ENCODE measurements at places on chromosomes 16 and 17.

- DNase-seq: no peak
Observed at GRCh38 chr16:27922433-27922832, 141.1 kb downstream of the GSG1L start.

GRCh38 chr16:30927789-30928378, 4.5 kb downstream of the FBXL19 start:
- peak; percentile 46 for DNase-seq

DNA sequence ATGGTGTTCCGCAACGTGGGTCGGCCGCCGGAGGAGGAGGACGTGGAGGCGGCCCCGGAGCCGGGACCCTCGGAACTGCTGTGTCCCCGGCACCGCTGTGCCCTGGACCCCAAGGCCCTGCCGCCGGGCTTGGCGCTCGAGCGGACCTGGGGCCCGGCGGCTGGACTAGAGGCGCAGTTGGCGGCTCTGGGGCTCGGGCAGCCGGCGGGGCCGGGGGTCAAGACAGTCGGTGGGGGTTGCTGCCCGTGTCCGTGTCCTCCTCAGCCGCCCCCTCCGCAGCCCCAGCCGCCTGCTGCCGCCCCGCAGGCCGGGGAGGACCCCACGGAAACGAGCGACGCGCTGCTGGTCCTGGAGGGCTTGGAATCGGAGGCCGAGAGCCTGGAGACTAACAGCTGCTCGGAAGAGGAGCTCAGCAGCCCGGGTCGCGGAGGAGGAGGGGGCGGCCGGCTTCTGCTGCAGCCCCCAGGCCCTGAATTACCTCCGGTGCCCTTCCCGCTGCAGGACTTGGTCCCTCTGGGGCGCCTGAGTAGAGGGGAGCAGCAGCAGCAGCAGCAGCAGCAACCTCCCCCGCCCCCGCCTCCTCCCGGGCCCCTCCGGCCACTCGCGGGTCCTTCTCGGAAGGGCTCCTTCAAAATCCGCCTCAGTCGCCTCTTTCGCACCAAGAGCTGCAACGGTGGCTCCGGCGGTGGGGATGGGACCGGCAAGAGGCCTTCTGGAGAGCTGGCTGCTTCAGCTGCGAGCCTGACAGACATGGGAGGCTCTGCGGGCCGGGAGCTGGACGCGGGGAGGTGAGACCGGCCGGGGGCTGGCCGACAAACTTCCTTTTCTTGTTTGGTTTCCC, 821 bp downstream of the SOCS7 start:
- peak; percentile 34 for DNase-seq

DNA sequence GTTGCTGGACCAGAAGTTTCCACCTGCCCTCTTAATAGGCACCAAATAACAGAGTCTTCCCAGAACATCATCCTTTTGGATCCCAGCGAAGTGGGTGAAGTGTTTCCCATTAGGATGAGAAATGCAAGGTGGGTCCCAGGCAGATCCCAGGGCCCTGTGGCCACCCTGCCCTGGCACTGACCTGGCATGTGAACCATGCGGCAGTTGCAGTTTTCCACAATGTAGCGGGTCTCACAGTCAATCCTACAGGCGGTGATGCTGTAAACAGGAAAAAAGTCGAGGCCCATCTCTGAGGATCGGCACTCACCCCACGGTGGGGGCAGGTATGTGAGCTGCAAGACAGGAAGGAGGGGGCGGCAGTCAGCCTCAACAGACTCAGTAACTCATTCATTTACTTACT, 36.4 kb downstream of the SPACA3 start:
- no peak for DNase-seq

- DNase-seq: peak; percentile 69
Observed at GRCh38 chr17:42288803-42289610, 709 bp downstream of the STAT5A start.

- DNase-seq: no peak
Observed at GRCh38 chr16:982145-983043, 824 bp downstream of the SOX8 start.

- no peak for DNase-seq
Observed at GRCh38 chr17:29682987-29683386, 60.3 kb upstream of the CORO6 start.

DNA sequence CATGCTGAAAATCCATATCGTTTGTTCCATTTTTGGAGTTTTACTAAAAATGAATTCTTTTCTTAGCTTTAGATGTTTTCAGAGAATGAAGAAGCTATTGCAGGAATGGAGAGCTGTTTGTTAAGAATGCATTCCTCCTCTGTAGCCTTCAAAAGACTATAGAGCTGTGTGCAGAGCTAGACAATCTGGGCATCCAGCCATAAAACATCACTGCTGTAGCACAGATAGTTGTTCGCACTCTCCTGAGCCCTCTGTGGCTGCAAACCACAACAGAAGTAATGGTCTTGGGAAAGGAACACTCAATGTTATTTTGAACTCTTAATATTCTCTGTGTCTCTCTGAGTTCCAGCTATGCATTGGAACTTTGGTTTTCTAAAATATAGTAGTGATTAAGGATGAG, 4.9 kb downstream of the TNRC6C start:
- peak; percentile 45 for DNase-seq

DNA sequence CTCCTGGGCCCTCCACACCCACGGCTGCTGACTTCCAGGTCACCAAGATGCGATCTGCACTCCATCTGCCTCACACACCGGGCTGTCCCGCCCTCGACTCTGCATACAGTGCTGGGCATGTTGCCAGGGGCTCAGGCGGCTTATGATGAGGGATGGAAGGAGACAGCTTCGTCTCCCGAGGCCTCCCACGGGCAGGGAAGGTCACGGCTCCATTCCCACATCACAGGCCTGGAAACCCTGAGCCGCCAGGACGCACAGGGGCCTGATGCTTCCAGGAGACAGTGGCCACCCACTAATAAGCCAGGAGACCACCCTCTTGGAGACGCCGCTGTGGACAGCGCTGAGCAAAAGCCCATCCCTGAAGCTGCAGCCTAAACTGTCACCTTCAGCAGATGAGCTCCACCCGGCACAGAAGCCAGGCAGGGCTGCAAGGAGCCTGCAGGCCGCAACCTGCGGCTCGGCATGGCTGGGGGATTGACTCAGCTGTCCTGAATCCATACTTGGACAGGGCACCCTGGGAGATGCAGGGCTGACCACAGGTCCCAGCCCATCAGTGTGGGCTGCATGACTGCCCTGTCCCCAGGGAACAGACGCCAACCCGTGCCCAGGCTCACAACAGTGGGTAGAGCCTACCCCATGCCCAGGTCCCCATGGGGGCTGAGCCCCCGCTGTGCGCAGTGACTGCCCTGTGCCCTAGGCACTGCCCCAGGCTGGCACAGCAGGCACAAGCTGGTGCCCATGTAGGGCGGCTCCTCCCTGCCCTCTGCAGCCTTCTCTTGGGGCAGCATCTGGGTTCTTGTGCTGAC, 34.4 kb downstream of the SLC7A5 start:
- no peak for DNase-seq

- DNase-seq: no peak
Observed at GRCh38 chr16:23374721-23375510, 72.8 kb downstream of the SCNN1B start.

DNA sequence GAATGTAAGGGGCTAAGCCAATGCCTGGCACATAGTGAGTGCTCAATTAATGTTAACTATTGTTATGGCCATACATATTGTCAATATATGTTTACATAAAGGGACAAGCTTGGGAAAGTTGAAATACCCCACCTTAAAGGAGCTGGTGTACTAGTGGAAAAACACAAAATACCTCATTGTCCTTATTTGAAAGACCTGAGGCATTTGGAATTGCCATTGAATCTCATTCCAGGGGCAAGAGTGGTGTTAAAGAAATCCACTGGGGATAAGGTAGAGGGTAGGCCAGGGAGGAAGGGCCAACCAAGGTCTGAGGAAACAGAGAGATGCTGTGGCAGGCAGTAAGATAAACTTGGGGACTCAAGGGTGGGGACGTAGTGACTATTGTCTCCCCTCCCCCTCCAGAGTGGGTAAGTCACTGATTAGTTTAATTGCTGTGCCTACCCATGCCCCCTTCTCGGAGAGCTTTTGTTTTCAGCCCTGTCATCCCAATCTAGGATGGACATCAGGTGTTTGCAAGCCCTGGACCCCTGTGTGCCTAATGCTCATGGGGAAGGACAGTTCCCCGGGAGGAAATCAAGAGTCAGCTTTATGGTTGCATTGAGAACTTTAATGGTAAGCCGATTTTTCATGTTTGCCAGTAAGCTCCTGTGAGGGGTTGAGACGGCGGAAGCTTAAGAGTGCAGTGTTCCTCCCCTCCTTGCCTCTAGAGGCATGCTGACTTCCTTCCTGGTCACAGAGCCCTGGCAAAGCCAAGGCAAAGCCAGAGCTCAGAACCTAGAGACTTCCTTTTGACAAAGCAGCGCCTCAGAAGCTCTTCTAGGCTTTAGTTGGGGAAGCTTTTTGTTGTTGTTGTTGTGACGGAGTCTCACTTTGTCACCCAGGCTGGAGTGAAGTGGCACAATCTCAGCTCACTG, 2.5 kb upstream of the HEATR9 start:
- DNase-seq: peak; percentile 68

- DNase-seq: no peak
Observed at GRCh38 chr17:8333281-8333680, 6.4 kb upstream of the ODF4 start.

DNA sequence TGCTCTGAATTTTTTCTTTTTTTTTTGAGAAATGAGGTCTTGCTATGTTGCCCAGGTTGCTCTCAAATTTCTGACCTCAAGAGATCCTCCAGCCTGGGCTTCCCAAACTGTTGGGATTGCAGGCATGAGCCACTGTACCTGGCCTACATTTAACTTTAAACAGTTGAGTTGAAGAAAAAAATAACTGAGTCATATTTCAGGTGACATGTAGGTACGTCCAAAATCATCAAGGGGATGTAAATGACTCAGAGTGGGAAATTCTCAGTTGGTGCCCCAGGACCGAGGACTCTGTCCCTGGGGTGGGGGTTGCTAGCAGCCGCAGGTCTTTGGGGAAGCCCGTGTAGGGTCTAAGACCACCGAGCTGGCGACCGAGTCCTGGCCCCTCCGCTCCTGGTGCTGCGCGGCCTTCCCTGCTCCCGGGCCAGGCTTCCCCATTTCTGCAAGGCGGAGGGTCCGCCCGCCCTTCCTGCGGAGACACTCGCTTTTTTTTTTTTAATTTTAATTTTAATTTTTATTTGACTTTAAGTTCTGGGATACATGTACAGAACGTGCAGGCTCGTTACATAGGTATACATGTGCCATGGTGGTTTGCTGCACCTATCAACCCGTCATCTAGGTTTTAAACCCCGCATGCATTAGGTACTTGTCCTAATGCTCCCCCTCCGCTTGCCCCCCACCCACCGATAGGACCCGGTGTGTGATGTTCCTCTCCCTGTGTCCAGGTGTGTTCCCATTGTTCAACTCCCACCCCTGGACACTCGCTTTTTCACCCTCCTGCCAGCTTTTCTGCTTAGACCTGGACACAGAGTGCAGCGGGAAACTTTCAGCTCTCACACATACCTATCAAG, 12.7 kb upstream of the N4BP1 start:
- no peak for DNase-seq

DNA sequence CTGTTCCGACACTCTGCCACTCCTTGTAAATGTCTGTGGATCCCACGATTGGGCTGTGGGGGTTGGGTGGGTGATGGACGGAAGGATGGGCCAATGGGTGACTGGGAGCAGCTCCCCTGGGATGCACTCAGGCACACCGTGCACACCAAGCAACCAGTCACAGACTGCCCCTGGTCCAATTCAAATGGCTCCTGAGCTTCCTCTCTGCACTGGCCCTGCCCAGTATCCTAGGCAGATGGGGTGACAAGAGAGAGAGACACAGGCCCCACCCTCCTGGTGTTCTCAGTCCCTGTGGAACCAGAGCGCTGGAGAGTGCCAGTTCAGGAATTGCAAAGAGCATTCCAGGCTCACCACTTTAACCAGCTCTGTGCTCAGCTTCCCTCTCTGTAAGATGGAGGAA, 32.8 kb downstream of the BEAN1 start:
- no peak for DNase-seq

GRCh38 chr17:33039874-33040273, 48.2 kb downstream of the SPACA3 start:
- DNase-seq: no peak

GRCh38 chr16:64907844-64908243, 214.0 kb downstream of the CDH11 start:
- no peak for DNase-seq

- DNase-seq: no peak
Observed at GRCh38 chr17:35730400-35731005, 936 bp upstream of the RASL10B start.

DNA sequence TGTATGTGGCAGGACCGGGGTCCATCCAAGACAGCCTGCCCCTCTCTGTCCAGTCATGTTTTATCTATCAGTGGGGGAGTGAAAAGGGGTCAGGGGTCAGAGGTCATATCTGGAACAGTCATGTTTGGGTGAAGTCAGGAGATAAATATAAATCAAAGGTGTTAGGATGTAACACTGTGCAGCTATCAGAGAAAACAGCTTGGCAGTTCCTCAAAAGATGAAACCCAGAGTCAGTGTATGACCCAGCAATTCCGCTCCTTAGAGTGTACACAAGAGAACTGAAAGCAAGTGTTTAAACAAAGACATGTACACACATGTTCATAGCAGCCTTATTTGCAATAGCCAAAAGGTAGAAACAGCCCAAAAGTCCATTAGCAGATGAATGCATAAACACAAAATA, 361.3 kb downstream of the FOXL1 start:
- DNase-seq: no peak

DNA sequence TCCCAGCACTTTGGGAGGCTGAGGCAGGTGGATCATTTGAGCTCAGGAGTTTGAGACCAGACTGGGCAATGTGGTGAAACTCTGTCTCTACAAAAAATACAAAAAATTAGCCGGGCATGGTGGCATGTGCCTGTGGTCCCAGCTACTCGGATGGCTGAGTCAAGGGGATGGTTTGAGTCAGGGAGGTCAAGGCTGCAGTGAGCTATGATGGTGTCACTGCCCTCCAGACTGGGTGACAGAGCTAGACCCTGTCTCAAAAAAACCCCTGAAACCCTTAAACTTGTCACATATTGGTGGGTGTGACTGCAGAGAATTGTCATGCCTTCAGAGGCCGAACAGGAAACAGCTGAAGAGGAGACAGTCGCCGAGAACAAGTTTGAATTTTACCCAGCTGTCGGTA, 13.4 kb downstream of the RPTOR start:
- no peak for DNase-seq

- DNase-seq: no peak
Observed at GRCh38 chr17:61371179-61371578, 28.5 kb upstream of the TBX2 start.

DNA sequence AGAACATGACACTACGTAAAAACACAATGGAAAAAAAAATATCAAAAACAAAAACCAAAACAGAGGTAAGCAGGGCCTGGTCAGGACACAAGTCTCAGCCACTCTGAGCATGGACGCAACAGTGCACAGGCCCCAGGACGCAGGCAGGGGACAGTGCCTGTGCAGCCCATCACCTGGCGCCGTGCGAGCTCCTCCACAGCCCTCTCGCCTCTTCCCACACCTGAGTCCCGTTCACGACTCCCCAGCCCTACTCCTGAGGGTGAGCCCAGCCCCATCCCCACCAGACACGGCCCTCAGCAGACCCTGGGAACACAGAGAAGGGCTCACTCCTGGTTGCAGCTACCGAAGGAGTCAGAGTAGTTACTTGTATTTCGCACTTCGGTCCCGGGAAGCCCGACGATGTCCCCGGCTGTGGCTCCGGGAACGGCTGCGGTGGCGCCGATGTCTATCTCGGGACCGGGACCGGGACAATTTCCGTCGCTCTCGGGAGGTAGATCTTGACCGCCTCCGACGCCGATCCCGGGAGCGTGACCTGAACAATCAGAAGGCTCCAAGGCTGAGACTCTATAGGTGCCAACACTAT, 9.4 kb downstream of the HBQ1 start:
- DNase-seq: no peak
